ENCODE measurements at places on chromosomes 16 and 17.

- DNase-seq: no peak
These were observed 226.4 kb upstream of the PSMD7 start for GRCh38 chr16:74070237-74070636.

- DNase-seq: no peak
These were observed 19.8 kb downstream of the TAF1C start for GRCh38 chr16:84166796-84167695.

DNA sequence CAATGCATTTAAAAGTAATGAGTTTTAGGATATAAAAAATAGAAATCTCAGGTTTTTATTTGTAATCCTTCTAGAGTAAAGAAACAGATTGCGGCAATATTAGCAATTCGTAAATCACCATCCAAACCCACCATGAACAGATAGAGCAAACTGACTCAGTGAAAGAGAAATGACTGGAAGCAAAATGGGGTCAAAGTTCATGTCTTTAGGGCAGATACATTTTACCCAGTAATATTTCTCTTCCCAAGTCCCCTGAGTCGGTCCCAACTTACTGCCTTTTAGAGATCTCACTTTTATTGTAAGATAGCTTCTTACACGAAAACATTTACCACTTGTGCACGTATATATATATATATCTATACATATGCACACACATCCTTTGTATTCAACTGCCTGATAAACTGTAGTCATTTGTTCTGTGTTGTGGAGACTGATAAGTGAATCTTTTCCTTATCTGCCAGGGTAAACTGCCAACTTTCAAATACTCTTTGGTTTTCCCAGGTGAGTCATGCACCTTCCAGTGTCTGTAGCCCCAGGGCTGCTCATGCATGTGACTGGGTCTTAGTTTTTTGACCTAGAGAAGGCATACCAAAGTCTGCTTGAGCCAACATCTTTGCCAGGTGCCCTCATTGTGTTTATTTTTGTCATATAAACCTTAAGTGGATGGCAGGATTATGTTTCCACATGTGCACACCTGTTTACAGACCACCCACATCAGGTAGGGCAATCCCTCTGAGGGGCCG lies 7.8 kb upstream of the IRF8 start:
- no peak for DNase-seq

DNA sequence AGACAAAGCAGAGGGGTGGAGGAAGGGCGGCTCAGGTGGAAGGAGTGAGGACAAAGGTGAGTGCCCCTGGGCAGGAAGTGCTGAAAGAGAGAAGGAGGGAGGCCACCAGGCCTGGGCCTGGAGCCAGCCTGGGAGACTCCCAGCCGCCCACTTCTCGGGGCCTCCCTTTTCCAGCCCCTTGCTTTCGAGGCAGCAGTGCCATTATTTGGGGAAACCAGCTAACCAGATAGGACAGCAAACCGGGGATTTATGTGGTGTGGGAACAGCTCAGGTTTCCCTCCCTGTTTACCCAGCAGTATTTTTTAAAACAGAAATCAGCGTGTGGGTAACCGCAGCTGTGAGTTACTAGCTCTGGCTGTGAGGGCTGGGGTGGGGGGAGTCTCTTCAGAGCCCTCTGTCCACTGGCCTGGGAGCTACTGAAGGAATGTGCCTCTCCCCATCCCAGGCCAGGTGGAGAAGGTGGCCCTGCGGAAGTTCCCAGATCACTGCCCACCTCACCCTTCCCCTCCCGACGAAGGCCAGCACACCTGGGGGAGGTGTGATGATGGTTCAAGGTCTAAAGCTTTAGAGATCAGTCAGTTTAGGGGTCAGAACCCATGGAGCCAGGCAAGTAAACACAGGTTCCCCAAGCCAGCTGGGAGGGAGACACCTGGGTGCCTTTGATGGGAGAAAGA lies 8.4 kb upstream of the MEOX1 start:
- DNase-seq: no peak

GRCh38 chr17:78808163-78808562 lies 26.1 kb upstream of the CYTH1 start:
- no peak for DNase-seq
